ENCODE measurements at places on chromosomes 2 and 18.

DNA sequence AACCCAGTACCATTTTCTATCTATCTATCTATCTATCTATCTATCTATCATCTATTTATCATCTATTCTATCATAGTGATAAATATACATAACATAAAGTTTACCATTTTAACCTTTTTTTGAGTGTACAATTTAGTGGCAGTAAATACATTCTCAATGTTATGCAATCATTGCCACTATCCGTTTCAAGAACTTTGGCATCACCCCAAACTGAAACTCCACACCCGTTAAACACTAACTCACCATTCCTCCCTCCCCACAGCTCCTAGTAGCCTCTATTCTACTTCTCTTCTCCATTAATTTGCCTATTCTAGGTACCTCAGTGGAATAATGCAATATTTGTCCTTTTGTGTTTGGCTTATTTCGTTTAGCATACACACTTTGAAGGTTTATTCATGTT, 82.5 kb upstream of the KCNE4 start:
- peak; percentile 4 for DNase-seq

- no peak for DNase-seq
Measured at GRCh38 chr2:157901325-157901724, 25.2 kb upstream of the ACVR1 start.

- no peak for DNase-seq
Measured at GRCh38 chr2:155178921-155179320, 480.4 kb downstream of the KCNJ3 start.

GRCh38 chr2:126950504-126950903, 51.8 kb downstream of the TEX51 start:
- DNase-seq, result no peak

DNA sequence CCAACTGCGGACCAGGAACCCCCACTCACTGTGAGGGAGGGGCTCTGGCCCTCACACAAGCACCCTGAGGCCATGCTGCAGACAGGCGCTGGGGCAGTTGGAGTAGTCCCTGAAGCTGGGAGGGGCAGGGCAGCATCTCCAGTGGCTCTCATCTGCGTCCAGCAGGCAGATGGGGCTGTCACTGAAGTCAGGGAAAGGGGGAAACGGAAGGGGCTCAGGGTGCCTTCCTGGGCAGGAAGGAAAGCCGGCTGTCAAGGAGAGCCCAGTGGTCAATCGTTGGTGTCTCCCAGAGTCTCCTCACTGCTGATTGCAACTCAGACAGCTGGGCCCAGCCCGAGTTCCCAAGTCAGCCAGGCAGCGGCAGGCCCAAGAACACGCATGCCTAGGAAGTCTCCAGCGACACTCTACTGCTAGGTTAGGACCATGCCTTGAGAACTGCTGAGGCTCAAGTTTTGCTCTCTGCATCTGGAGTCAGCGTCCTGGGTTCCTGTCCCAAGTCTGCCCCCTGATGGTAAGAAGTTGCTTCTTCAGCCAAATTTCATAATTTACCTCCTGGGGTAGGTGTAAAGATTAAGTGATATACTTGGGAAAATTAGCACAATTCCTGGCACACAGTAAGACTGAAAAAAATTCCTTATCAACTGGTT, 27.4 kb upstream of the NMUR1 start:
- peak; percentile 47 for DNase-seq

GRCh38 chr2:112293636-112294401, 18.4 kb downstream of the ZC3H6 start:
- no peak for DNase-seq

GRCh38 chr2:175930504-175930903, 71.6 kb downstream of the LNPK start:
- DNase-seq, result no peak

DNA sequence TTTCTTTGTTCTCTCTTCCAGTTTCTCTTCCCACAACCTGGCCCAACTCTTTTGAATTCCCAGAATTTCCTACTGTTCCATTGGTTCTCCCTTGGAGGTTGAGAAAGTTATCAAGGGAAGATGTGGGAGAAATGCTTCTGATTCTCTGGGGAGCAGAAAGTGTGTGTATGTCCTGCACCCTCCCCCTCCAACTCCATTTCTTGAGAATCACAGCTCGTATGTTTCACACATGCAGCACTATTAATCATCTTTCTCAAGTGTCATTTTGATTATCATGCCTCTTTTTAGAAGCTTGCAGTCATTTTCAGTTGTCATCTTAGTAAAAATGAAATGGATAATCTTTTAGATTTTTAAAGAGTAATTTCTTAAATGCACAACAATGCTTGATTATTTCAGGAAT, 296.8 kb upstream of the SLC39A10 start:
- no peak for DNase-seq

DNA sequence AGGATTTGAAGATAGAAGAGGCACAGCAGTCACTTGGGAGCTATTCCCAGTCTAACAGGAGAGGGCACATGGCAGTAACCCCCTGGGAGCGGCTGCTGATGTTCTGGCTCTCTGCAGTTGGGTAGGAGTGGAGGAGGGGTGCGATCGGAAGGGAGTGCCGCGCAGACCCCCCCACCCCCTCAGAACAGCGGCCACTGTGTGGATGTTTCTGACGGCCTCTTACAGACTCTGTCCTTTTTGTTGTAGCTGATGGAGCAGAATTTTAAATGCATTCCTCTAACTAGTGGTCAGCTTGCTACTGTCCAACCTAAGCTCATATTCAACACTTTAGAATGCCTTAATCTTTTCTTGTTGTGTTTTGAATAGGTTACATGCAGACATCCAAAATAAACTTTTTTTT, 127.9 kb downstream of the AGAP1 start:
- DNase-seq, result no peak

GRCh38 chr2:25816249-25816648, 62.0 kb downstream of the ASXL2 start:
- DNase-seq, result no peak

GRCh38 chr2:109636317-109636716, 22.2 kb downstream of the SOWAHC start:
- DNase-seq, result no peak

DNA sequence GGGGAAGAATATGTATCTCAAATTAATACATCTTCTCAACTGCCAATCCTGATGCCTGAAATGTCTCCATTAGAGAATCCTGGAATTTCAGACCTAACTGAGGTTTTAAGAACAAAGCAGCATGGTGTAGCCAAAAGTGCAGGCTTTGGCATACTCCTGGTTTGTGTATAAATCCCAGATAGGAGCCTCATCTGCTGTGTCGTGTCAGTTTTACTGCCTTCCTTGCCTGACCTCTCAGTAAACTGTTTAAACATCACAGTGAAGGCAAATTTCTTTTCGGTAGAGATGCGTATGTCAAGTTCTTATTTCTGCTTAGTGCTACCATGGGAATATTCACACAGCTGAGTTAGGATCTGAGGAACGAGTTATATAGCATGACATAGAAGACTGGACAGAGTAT, 7.3 kb downstream of the SCG2 start:
- DNase-seq, result no peak

DNA sequence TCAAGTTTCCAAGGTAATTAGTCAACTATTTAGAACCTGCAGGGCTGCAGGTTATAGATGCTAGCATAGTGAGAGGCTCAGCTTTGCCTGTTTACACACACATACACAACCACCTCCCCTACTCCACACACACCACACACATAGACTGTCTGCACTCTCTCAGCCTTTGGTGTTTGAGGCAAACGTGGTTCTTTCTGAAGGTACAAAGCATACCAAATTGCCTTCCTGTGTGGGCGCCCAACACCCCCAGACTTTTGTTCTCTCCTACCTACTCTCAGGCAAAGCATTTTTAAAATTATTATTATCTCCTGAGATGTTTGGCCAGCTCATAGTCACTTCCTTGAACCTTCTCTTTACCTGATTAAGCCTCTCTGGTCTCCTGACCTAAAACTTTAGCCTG, 44.9 kb downstream of the MYO3B start:
- DNase-seq, result no peak

GRCh38 chr2:239305771-239306170, 95.0 kb downstream of the HDAC4 start:
- no peak for DNase-seq

All from DMS79 treated with DMSO at 0.1 percent for 48 hours (cell line).